ENCODE measurements at places on chromosomes 2 and 18. TPM values are rescaled to one million over a fixed set of nuclear protein-coding genes. Genes with fewer than 3 reads are reported as not detected.

Gene SERPINB13
- not detected for total RNA-seq

Gene FIGN
- total RNA-seq = not detected

Gene NABP1
- total RNA-seq = 48.2 TPM

Gene CYTIP
- total RNA-seq = 195 TPM

Gene NGEF
- not detected for total RNA-seq

Gene KIF1A
- 1.8 TPM for total RNA-seq

Gene TUBA3E
- not detected for total RNA-seq

Gene RRM2
- total RNA-seq = 427 TPM

Gene EVX2
- total RNA-seq = not detected

Gene SNTG2
- total RNA-seq = 1.7 TPM

Gene MYCN
- not detected for total RNA-seq

Gene ILKAP
- total RNA-seq = 66.2 TPM

Gene PREPL
- 37.5 TPM for total RNA-seq

Gene CIB4
- not detected for total RNA-seq

Gene UGT1A4
- not detected for total RNA-seq

Gene SGPP2
- total RNA-seq = 7.6 TPM

Gene ZNF521
- total RNA-seq = not detected

Gene CDH19
- not detected for total RNA-seq

Gene OTOS
- total RNA-seq = not detected

Gene ATRAID
- total RNA-seq = 106 TPM

Gene PLA2R1
- total RNA-seq = not detected

Gene RAD51AP2
- not detected for total RNA-seq

Gene ALLC
- total RNA-seq = not detected

Gene RASGRP3
- total RNA-seq = 3.5 TPM

Gene SLC66A3
- 10.3 TPM for total RNA-seq

Gene LYPD1
- total RNA-seq = not detected
